ENCODE measurements at places on chromosomes 13 and 19.

DNA sequence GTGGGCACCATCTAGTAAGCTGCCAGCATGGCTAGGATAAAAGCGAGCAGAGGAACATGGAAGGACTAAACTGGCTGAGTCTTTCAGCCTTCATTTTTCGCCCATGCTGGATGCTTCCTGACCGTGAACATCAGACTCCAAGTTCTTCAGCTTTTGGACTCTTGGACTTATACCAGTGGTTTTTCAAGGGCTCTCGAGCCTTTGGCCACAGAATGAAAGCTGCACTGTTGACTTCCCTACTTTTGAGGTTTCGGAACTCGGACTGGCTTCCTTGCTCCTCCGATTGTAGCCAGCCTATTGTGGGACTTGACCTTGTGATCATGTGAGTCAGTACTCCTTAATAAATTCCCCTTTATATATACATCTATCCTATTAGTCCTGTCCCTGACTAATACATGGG, 785.1 kb upstream of the SLITRK6 start:
- no peak for DNase-seq

DNA sequence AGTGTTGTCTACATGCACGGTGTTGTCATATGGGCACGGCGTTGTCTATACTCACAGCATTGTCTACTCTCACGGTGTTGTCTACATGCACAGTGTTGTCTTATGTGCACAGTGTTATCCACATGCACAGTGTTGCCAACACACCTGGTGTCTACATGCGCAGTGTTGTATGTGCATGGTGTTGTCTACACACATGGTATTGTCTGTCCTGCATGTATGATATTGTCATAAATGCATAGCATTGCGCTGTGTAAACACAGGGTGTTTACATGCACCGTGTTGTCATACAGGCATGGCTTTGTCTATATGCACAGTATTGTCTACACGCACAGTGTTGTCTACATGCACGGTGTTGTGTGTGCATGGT, 6.8 kb downstream of the ADPRHL1 start:
- no peak for DNase-seq

DNA sequence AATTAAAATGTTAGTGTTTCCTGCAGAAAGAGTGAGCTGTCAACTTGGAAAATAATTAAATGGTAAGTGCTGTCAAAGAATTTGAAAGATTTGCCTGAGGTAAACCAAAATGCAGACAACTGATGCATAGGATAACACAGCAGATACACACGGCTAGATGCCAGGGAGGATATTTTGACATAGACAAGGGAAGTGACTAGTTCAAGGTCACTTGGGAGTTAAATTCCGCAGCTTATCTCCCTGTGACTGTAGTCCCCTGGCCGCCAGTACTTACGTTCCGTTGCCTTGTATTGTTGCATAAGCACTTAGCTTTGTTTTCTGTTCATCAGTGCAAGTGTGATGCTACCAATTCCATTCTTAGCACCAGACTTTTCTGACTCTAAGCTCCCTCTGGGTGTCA, 247.3 kb upstream of the MAB21L1 start:
- DNase-seq, result peak; percentile 52

GRCh38 chr13:65914716-65915115, 1315.4 kb downstream of the PCDH9 start:
- no peak for DNase-seq

DNA sequence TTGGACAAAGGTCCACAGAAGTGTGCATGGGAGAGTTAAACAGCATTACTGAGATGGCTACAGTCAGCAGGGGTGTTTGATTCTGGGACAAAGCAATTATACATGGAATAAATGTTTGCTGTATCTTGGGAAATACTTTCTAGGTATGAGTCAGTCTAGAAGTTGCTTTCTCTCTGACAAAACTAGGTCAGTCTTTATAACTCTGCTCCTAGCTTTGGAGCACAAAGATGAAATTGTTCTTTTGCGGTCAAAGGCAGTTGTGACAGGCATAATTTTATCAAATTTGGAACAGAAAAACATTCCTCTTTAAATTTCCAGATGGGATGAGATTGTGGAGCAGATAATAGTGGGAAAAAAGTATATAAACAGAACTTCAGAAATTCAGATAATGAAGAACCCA, 1045.4 kb upstream of the MIR17HG start:
- no peak for DNase-seq

- DNase-seq, result no peak
Observed at GRCh38 chr13:99040536-99041131, 62.8 kb upstream of the DOCK9 start.
